ENCODE measurements at places on chromosomes 3 and 15. TPM values are rescaled to one million over a fixed set of nuclear protein-coding genes. Genes with fewer than 3 reads are reported as not detected.
A peak's percentile ranks its signal among the peaks of the same experiment; 100 is the strongest.

DNA sequence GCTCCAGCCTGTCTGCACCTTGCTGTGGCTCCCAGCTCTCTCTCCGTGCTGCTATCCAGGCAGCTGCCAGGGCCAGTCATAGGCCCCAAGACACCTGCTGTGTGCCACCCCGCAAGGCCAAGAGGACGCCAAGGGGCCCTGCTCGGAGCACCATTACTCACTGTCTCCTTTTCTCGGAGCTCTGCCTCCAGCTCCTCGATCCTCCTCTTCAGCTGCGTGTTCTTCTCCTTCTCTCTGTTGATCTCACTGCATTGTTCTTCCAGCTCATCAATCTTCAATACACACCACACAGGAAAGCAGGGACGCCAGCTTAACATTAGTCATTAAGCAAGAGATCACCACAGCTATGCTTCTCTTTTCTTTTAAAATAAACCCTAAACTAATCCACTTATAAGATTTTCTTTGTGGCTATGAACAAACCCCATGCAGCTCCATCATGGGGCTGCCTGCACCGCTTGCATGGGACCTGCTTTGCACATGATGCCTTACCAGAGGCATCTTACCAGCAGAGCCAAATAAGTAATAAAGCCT is 42.6 kb downstream of the WHAMM start:
- no peak for DNase-seq

- DNase-seq, result no peak
Measured at GRCh38 chr3:35908366-35909232, 269.3 kb downstream of the ARPP21 start.

DNA sequence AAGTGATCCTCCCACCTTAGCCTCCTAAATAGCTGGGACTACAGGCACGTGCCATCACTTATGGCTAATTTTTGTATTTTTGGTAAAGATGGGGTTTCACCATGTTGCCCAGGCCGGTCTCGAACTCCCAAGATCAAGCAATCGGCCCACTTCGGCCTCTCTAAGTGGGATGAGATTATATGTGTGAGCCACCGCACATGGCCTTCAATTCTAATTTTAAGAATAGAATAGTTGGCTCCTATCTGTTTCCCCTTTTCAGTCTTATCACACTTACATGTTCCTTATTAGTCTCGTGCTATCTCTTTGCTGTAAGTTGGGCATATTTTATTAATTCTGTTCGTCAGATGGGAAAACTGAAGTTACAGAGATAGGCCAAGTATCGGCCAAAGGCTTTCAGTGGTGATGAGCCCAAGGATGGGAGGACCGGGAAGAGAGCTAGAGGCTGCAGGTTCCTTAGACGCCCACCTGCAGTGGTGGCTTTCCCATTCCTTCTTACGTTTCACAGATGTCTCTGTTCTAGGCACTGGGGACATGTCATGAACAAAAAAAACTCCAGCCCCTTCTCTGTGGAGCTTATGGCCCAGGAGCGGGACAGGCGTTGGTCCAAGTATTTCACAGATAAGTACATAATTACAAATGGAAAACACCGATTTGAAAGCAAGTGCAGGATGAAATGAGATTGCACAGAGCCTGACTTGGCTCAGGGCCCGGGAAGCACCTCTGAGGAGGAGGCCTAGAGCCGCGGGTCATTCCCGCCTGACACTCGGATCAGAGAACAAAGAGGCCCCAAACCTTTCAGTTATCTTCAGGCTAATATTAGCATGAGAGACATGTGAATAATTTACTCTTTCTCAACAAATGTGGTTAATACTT is 91.1 kb upstream of the KLF13 start:
- DNase-seq, result peak; percentile 82

- no peak for DNase-seq
Measured at GRCh38 chr15:98418122-98418521, 230.2 kb upstream of the IGF1R start.

- DNase-seq, result no peak
Measured at GRCh38 chr3:104887069-104887468, 479.6 kb upstream of the ALCAM start.

GRCh38 chr3:49668861-49669260 is 5.3 kb upstream of the APEH start:
- no peak for DNase-seq

DNA sequence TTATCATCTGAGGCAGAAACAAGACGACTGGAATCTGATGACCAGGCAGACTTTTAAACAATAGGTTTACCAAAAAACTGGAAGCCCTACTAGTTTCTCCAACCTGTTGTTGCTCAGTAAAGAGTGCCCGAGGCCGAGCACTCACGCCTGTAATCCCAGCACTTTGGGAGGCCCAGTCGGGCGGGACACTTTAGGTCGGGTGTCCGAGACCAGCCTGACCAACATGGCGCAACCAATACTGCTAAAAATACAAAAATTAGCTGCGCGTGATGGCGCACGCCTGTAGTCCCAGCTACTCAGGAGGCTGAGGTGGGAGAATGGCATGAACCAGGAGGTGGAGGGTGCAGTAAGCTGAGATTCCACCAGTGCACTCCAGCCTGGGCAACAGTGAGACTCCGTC is 1.1 kb upstream of the WDR5B start:
- DNase-seq, result no peak

GRCh38 chr15:38038659-38039442 is 104.4 kb downstream of the TMCO5A start:
- no peak for DNase-seq

GRCh38 chr3:151403246-151403645 is 18.7 kb upstream of the P2RY12 start:
- DNase-seq, result no peak

GRCh38 chr3:81013360-81013759 is 748.1 kb downstream of the GBE1 start:
- no peak for DNase-seq

GRCh38 chr3:189744235-189744634 is 113.0 kb downstream of the TP63 start:
- DNase-seq, result no peak

GRCh38 chr3:114111060-114111770 is 54.7 kb downstream of the QTRT2 start:
- no peak for DNase-seq

DNA sequence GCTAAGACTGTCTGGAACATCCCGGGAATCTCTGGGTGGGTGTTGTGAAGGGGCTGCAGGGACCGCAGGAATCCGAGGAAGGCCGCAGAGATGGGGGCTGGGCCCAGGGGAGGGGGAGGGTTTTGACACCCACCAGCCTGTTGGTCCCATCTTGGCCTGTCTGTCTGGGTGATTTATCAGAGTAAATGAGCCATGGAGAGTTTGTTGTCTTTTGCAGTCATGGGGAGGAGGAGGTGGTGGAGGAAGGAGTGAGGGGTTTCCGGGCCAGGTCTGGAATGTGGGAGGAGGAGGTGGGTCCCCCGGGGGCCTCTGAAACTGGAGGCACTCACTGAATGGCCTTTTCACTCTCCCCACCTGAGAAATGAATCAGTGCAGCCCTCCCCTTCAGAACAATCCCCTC is 11.5 kb downstream of the SEMA3F start:
- no peak for DNase-seq

DNA sequence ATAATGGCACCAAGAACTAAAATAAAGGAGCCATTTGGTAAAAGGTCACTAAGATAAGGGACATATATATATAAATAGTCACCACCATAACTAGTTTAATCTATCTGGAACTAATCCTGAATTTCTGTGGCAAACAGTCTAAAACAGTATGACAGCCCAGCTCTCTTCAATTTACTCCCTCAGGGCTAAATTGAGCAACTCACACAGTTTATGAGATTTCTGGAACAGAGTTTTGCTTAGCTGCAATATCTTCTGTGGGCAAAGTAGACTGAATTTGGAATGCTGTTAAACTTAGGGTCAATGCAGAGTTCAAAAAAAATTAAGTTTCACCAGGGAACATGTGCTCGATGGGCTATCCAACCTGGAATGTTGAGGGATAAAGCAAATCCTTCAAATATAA is 70.1 kb upstream of the VEPH1 start:
- DNase-seq, result no peak

DNA sequence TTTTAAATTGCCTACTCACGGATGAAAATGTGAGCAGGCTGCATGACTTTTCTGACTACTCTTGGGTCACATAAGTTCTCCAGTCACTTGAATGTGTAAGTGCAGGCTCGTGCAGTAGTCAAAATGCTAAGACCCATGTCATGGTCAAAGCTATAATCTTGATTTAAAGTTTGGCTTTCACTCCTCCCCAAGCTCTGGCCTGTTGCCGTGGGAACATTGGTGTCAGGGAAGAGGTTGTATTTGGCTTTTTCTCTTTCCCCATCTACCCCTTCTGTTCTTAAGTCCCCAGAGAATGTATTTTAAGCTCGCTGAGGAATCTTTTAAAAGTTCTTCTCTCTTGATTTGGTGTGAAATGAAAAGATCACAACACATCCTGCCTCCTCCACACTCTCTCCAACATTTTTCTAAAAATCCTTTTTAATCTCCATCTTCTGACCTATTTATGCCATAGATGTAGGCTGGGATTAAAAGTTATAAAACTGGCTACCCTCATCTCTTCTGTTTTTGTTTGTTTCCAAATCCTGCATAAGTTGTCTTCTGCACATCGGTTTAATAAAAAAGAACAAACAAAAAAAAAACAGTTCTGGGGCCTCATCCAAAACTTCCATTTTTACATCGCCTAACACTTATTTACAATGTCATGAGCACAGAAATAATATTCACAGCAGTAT is 61.4 kb upstream of the ADAMTSL3 start:
- DNase-seq, result no peak

GRCh38 chr3:140420621-140421357 is 257.1 kb upstream of the TRIM42 start:
- DNase-seq, result no peak

GRCh38 chr3:16496408-16497222 is 16.9 kb downstream of the RFTN1 start:
- no peak for DNase-seq

DNA sequence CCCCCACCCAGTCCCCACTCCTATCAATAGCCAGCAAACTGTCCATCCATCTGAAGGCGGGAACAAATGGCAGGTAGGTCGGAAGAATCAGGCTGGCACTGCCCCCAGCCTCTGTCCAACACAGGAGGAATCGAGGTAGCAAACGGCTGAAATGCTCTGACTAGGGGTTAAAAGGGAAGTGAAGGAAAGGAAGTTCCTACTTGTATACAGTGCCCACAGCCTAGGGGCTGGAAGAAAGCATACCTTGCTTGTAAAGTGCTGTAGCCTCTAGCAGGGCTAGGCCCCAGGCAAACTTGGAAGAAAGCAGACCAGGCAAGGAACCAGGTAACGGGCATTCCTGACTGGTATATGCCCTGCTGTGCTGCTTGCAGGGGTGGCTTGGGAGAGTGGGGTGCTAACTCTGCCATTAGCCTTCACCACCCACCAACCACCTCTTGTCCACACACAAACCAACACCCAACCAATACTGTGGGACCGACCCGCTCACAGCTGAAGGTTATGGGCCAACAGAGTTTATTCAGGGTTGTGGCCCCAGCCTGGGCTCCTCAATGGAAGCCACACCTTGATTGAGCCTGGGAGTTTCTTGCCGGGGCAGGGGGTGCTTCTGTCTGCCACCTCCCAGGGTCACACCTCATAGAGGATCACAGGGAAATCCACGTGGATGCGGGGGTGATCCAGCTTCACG is 2.4 kb downstream of the TUSC2 start:
- no peak for DNase-seq

DNA sequence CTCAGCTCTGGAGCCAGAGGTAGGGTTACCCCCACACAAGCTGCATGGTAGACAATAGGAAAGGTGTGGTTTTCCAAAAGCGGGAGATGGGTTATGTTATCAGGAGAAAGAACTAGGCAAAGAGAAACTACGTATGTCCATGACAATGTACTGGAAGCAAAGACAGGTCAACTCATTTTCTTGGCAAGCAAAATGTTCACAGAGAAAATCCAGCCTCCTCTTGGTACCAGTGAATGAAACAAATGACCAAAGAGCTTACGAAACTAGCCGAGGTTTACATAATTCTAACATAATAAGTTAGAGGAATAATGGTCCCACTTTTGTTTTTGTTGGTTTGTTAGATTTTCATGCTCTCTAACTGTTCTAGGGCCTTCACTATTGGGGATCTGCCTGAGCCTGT is 338.1 kb upstream of the TGFBR2 start:
- DNase-seq, result no peak

- no peak for DNase-seq
Measured at GRCh38 chr15:91136386-91136923, 36.4 kb downstream of the SV2B start.

DNA sequence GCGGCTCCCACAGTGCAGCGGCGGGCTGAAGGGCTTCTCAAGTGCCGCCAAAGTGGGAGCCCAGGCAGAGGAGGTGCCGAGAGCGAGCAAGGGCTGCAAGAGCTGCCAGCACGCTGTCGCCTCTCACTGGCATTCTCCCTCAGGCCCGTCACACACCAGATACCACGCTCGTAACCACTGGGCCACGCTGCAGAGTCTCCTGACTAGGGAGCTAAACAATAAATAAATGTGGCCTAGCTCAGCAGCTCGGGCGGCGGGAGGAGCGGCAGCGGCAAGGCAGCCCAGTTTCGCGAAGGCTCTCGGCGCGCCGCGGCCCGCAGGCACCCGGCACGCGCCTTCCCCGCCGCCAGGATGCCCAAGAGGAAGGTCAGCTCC is 55.9 kb upstream of the FAM174B start:
- no peak for DNase-seq

- no peak for DNase-seq
Measured at GRCh38 chr3:176906046-176906905, 291.0 kb downstream of the TBL1XR1 start.

DNA sequence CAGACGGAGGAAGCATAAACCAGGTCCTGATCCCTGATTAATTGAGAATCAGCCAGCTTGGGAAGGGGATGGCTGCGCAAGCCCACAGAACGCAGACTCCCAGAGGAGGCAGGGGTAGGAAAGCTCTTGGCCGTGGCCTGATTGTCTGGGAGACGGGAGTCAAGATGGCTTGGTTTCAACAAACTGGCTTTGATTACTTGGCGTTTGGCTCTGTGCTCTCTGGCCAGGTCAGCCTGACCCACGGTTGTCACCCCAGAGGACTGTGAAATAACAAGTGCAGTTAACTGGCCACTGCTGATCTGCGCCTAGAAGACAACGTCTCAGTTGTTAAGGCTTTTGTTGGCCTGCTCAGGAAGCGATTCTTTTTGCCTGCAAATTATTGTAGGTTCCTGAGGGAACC is 387.0 kb upstream of the PROK2 start:
- DNase-seq, result no peak

DNA sequence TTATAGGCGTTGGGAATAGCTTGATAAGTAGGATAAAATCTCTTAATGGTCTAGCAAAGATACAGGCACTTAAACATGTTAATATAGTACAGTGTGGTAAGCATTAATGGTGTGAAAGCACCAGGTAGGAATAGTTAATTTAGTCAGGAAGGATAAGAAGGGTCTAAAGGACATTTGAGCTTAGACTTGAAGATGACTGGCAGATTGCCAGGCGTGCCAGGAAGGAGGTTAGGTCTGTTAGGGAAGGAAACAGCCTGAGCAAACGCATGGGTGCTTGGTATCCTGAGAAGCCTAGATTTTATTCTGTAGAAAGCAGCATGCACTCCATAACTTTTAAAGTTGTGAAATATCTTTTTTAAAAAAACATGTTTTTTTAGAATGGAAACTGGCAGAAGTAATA is 17.7 kb downstream of the SEC62 start:
- DNase-seq, result no peak

The RTP3 gene
- not detected for total RNA-seq

The PRR23B gene
- not detected for total RNA-seq

The C2CD4A gene
- not detected for total RNA-seq

The CFAP20DC gene
- total RNA-seq, result not detected

The SPRED1 gene
- 30.8 TPM for total RNA-seq

The GABRA5 gene
- total RNA-seq, result not detected

The SLC27A2 gene
- total RNA-seq, result 1.1 TPM

The THAP10 gene
- total RNA-seq, result 1.7 TPM

Measured in posterior vena cava (tissue), 2 donors.